ENCODE measurements at places on chromosomes 2 and 18. TPM values are rescaled to one million over a fixed set of nuclear protein-coding genes. Genes with fewer than 3 reads are reported as not detected.

DNA sequence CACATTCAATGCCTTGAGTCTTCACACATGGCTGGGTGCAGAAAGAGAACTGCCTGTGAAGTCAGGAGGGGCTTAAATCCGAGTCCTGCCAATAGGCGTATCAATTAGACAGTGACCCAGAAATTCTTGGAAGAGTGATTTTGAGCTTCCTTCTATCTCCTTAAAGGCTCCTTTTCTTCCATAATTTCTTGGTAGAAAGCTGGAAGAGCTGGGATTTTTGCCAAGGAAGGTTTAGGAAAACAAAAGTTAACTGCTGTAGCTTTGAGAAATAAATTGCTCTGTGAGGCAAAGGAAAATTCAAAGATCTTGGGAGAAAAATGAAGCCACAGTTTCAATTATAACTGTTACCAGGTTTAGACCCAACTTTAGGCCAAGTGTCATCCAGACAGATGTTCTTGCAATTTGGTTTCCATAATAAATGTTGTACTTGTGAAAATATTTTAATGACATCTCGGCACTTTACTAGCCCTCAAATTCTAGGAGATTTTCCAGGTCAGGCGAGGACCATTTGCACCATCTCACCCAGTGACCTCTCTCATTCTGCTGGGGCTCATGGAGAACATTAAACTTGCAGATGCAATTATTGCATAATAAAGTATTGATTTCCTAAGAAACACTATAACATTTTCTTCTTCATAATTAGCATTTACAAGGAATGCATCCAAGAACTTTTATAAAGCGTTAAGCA, 329.7 kb upstream of the MEIS1 start:
- DNase-seq = no peak

DNA sequence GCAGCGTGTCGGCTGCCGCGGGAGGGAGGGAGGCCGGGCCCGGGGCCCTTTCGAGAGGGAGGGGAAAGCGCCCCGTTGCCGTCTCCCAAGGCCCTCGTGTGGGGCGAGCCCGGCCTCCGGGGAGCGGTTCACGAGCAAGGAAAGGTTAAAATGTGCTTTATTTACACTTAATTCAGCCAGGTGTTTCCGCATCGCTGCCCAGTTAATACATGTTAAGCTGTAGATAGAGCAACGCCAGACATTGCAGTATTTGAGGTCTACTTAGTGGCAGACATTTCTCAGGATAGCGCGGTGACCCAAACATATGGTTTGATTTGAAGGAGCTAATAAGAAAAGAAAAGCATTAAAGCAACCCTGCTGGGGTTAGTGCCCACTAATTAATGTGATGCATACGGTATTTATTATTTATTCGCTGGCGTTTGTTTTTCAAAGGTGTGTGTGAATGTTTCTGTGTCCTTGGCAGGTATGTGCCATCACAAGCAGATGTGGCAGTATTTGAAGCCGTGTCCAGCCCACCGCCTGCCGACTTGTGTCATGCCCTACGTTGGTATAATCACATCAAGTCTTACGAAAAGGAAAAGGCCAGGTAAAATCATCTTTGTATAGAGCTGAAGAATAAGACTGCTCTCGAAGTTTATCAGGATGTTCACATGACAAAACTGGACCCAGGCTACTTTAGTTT, 571 bp downstream of the EEF1B2 start:
- no peak for DNase-seq

The LCT gene
- not detected for total RNA-seq

DNA sequence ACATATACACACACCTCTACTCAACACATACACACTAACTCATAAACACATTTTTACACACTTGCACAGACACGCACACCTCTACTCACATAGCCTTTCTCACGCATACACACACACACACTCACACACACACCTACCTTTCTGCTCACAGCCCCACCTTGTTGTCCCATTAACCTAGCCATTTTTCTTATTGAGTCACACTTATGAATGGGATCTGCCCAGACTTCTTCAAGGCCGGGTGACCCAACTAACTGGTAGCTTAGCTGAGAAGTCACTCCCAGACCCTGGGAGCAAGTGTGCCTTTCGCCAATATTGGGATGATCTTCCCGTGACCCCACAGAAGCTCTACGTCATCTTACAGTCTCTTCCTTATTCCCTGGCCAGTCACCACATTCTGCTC, 192.2 kb downstream of the NCK2 start:
- DNase-seq = no peak

- no peak for DNase-seq
These were observed 109.1 kb upstream of the CTDP1 start for GRCh38 chr18:79570266-79571201.

- no peak for DNase-seq
These were observed 756.8 kb upstream of the KLHL29 start for GRCh38 chr2:22628221-22628620.

DNA sequence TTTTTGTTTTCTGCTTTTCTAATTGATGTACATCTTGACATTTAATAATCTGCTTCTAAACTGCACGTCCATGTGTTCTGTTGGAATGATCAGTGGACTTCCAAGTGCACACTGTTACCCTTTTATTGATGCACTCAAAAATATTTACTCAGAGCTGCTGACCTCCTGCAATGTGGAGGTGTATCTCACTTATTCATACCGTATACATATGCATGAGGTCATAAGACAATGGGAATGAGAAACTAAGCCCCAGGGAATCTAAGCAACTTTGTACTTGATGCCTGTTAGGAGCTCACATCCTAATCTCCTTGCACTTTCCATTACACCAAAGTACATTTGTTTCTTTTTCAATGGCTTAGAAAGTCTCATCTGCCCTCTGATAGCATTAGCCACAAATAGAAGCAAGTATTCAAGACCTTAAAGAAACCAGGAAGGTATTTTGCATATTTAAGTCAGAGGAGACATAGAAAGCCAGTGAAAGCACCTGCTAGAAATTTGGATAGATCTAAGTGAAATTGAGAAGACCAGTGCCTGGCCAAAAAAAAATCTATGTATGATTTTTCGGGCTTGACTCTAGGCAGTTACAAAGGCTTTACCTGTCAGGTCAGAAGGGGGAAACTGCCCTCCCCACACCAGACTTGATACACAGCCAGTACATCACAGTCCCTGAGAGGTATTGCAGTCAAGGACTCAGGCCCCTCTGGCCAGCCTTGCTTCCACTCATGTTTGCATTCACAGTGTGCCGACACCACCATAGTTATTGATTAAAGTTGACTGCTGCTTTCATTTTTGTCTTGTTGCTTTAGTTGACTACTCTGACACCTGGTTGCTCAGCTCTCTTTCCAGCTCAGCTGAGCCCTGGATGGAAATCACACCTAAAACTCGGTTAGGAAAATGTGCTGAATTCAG, 391.7 kb upstream of the CYRIA start:
- no peak for DNase-seq

All from occipital lobe (tissue), 3 donors.